ENCODE measurements at places on chromosomes 5 and 9. TPM values are rescaled to one million over a fixed set of nuclear protein-coding genes. Genes with fewer than 3 reads are reported as not detected.
A peak's percentile ranks its signal among the peaks of the same experiment; 100 is the strongest.

DNA sequence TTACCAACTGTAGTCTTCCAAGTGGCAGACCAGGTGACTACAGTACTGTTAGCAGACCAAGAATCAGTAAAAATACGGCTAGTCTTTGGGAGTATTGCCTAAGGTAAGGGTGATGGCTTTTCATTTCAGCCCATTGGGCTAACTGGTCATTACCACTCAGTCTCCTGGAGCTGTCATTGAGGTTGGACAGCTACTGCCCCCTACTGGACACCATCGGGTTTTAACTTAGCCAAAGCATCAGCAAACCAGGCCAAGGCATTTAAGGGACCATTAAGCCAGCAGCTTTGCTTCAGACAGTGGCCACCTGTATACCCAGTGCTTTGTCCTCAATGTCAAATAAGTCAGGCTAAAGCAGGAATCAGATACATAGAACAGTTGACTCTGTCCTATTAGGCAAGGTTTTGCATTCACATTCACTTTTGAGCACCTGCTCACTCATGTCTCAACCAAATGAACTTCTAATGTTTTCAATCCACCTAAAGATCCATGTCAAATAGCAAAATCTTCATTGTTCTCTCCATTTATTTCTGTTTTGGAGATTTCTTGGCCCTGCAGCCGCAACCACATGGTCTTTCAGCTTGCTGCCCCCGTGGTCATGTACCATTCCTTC is 117.2 kb downstream of the INVS start:
- DNase-seq: no peak

- no peak for DNase-seq
Measured at GRCh38 chr5:102865171-102865509, 110.0 kb downstream of the PAM start.

DNA sequence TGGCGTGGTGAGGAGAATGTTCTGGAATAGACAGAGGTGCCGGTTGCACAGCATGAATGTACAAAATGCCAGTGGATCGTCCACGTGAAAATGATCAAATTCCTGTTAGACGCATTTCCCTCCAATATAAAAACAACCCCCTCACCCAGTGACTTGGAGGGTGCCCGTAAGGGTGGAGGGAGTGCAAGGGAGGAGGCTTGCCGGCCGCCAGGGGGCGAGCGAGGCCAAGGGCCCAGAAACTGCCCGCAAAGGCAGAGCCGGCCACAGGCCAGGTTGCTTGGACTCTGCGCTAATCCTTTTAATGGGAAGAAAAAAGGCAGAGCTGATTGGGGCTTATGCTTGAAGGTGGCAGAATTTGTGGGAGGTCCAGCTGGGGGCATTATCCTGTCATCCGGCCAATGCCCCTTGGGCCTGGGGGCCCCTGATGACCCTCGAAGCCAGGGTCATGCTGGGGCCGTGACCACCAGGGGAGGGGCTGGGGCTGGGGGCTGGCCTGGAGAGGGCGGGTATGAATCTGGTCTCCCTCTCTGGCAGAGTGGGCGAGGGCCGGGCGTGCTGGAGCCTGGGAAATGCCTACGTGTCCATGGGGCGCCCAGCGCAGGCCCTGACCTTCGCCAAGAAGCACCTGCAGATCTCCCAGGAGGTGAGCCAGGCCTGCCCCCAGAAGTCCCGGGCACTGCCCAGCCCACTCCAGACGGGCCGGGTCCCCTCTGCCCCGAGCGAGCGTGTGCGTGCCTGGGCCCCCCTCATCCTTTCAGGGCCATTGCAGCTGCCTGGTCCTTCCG is 12.0 kb downstream of the GPSM1 start:
- peak; percentile 91 for DNase-seq

- no peak for DNase-seq
Measured at GRCh38 chr5:134944630-134945029, 23.1 kb upstream of the CATSPER3 start.

DNA sequence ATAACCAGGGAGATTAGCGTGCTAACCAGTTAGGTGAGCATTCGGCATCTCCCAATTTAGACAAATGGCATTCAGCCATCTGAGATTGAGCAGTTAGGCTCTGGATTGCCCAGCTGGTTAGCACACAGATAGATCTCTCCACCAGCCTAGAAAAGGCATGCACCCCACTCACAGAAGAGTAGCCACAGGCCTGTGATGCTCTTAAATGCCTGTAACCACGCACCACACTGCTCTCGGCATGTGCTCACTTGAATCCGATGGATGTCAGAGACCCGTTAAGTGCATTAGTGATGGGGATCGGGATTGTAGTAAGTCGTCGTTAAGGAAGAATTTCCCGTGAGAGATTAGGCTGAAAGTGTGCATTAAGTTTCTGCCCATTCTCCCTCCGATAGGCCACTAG is 23.0 kb downstream of the MARCHF6 start:
- no peak for DNase-seq

DNA sequence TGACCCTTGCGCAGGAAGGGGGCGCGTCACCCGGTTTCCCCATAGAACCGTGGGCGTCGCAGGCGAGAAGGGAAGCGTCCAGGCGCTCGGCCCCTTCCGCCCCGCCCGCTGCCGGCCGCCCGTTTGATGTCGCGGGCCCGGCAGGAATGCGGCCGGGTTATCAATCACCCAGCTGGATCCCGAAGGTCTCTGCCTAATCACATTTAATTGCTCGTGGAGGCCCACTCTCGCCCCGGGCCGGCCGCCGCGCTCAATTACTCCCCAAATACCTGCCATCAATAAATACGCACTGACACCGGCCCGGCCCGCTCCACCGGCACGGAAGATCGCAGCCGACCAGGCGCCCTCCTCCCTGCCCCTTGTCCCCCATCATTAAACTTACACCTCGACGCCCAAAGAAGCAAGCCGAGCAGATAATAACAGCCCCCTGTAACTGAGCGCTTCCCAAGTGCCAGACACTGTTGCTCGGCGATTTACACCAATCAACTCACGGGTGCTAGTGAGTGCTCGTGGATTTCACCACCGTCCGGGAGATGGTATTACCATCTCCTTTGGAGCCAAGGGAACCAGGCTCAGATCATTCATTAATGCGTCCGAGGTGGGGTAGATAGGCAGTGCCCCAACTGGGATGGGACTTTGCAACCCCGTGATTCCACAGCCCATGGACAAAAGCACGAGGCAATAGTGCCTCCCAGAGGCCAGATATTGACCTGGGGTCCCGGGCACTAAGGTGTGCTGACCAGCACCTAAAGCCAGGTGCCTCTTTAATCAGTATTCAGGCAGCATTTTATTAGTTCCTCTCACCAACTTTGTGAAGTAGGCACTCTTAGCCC is 11.3 kb downstream of the MSX2 start:
- no peak for DNase-seq

GRCh38 chr9:131839281-131840084 is 99.6 kb upstream of the RAPGEF1 start:
- DNase-seq: no peak

DBH gene
- not detected for total RNA-seq

MYMK gene
- not detected for total RNA-seq

IFNA13 gene
- not detected for total RNA-seq

UBTD2 gene
- total RNA-seq: 48.0 TPM

CYLC2 gene
- total RNA-seq: not detected

Measured in osteocyte (in vitro differentiated cells).